Suprapubic skin (tissue), 4 donors: ENCODE measurements at places on chromosomes 11 and 22. TPM values are rescaled to one million over a fixed set of nuclear protein-coding genes. Genes with fewer than 3 reads are reported as not detected.
A peak's percentile ranks its signal among the peaks of the same experiment; 100 is the strongest.

- peaks cover 10% of the 10 kb centered on the region for H3K27me3 ChIP-seq
- no peaks in the 10 kb centered on the region for H3K36me3 ChIP-seq
- DNase-seq: no peak
- no peak overlapping the region for H3K27ac ChIP-seq
- H3K4me1 ChIP-seq: no peaks in the 10 kb centered on the region
- no peak overlapping the region for H3K4me3 ChIP-seq
Measured at GRCh38 chr11:67699521-67699920, 25.1 kb upstream of the ALDH3B2 start.

GRCh38 chr11:103714246-103714645 is 322.2 kb upstream of the DDI1 start:
- no peak overlapping the region for H3K4me3 ChIP-seq
- H3K27ac ChIP-seq: no peak overlapping the region
- no peak for DNase-seq
- H3K27me3 ChIP-seq: no peaks in the 10 kb centered on the region
- H3K4me1 ChIP-seq: no peaks in the 10 kb centered on the region

- no peaks in the 10 kb centered on the region for H3K27me3 ChIP-seq
- H3K27ac ChIP-seq: no peak overlapping the region
- H3K4me1 ChIP-seq: no peaks in the 10 kb centered on the region
Measured at GRCh38 chr22:27705408-27706080, 96.0 kb downstream of the MN1 start.

GRCh38 chr11:60282286-60282685 is 1.8 kb downstream of the MS4A4A start:
- H3K4me3 ChIP-seq: no peak overlapping the region
- H3K36me3 ChIP-seq: no peaks in the 10 kb centered on the region
- DNase-seq: no peak
- no peaks in the 10 kb centered on the region for H3K27me3 ChIP-seq

DNA sequence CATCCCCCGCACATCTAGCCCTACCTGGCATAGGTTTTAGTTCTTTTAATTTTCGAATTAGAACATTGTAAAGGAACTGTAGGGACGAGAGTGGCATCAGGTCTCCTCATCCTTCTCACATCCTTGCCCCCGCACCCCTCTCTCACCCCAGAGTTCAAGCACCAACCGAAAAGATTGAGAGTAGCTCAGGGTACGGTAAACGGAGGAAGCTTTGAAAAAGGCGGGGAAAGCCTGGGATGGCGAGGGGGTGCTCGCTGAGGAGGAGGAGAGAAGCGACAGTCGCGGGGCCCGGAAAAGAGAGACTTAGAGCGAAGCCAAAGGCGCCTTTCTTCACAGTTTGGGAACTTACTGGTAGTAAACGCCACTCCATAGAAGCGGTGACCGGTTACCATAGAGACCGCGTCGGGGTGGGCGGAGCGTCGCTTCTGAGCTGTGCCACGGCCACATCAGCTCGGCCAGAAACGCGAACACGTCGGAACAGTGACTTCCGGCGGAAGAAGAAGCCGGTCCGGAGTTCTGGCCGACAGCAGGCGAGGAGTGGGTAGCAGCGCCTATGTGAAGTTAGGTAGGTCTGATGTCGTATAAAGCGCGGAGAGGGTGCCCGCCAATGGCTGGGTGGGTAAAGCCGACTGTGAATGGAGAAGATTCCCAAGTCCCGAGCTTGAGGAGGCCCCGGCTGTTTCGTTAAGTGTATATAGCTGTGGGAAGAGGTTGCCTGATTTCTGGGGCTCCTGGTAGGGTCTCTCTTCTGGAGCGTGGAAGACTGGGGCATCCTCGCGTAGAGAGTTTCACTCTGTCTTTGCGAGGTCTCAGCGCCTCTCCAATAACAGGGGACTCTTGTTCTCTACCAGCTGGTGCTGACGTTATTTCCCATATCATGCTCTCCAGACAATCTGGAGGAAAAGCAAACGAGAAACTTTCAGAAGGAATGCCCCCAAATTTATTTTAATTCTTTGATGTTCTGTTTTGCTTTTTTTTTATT is at the start of the genes DCDC1 and DNAJC24:
Gene DCDC1 (minus strand): TSS at position 392 of the 982 bp plus-strand sequence. CDS start 41,459 bp downstream, outside the sequence.
Gene DNAJC24 (plus strand): TSS at position 513 of the 982 bp plus-strand sequence. CDS start 889 bp downstream, outside the sequence.
- DNase-seq: peak; percentile 94
- H3K27me3 ChIP-seq: no peaks in the 10 kb centered on the region
- H3K4me1 ChIP-seq: peaks cover 15% of the 10 kb centered on the region
- no peaks in the 10 kb centered on the region for H3K36me3 ChIP-seq
- peak within 1 kb of the TSS; percentile 79 for H3K27ac ChIP-seq

DNA sequence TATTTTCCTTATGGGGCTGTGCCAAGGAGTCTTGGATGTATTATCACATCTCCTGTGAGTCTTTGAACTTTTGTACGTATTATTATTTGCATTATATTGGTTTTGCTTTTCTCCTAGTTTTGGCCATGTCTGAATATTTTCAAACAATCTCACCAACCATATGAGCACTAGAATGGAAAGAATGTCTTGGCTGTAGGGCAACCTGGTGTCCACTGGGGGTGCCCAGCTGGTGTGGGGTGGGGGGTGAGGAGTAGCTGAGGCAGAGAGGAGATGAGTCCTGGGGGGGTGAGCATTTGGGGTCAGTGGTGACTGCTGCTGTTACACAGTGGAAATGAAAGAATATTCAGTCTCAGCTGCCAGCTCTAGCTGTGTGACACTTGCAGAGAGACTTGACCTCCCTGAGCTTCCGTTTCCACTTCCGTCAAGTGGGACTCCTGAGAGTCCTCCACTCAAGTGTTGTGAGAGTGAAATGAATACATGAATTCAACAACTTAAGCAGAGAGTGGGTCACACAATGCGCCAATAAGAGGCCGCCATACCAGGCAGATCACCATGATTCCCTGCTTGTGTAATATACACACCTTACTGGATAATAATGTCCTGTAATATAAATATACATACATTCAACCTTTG is 12.7 kb upstream of the PVALB start:
- no peak overlapping the region for H3K27ac ChIP-seq
- peaks cover 14% of the 10 kb centered on the region for H3K27me3 ChIP-seq
- H3K36me3 ChIP-seq: no peaks in the 10 kb centered on the region
- DNase-seq: no peak
- no peak overlapping the region for H3K4me3 ChIP-seq
- H3K4me1 ChIP-seq: no peaks in the 10 kb centered on the region

GRCh38 chr11:122345586-122345985 is 229.6 kb upstream of the BLID start:
- no peak overlapping the region for H3K4me3 ChIP-seq
- peaks cover 11% of the 10 kb centered on the region for H3K4me1 ChIP-seq
- H3K27me3 ChIP-seq: no peaks in the 10 kb centered on the region
- no peaks in the 10 kb centered on the region for H3K36me3 ChIP-seq
- peak overlapping the region; percentile 43 for H3K27ac ChIP-seq
- no peak for DNase-seq

GRCh38 chr11:7143908-7144307 is 55.1 kb downstream of the RBMXL2 start:
- no peaks in the 10 kb centered on the region for H3K36me3 ChIP-seq
- H3K27me3 ChIP-seq: no peaks in the 10 kb centered on the region
- no peaks in the 10 kb centered on the region for H3K4me1 ChIP-seq
- no peak overlapping the region for H3K27ac ChIP-seq
- DNase-seq: no peak

DNA sequence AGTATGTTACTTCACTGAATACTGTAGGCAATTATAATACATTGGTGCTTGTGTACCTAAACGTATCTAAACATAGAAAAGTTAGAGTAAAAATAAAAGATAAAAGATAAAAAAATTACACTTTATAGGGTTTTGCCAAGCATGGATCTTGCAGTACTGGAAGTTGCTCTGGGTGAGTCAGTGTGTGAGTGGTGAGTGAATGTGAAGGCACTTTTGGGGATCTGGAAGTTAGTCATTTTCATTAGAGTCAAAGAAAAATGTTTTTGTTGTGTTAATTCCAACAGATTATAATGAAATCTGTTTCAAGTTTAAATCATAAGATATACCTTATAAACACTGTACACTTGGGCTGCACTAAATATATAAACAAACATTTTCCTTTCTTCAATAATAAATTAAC is 3.3 kb downstream of the SLC22A25 start:
- no peak overlapping the region for H3K27ac ChIP-seq
- H3K36me3 ChIP-seq: no peaks in the 10 kb centered on the region
- no peaks in the 10 kb centered on the region for H3K4me1 ChIP-seq
- H3K4me3 ChIP-seq: no peak overlapping the region

DNA sequence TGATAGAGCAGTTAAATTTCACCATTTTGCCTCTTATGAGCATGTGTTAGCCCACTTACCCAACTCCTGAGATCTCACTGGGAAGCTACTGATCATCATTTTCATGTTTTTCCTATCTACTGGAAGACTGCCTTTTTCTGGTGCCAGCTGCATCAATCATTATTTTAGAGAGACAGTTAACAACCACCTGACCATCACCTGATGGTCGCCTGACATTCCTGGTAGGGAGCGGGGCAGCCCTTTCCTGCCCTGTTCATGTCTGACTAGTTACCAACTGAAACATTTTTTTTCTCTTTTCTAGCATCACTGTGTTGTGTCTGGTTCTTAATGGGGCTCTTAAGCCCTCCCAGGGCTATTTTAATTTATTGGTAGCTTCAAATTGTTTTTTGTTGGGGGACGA is 20.2 kb upstream of the PATL1 start:
- H3K27ac ChIP-seq: no peak overlapping the region
- DNase-seq: no peak
- H3K27me3 ChIP-seq: no peaks in the 10 kb centered on the region
- H3K36me3 ChIP-seq: no peaks in the 10 kb centered on the region
- no peaks in the 10 kb centered on the region for H3K4me1 ChIP-seq

DNA sequence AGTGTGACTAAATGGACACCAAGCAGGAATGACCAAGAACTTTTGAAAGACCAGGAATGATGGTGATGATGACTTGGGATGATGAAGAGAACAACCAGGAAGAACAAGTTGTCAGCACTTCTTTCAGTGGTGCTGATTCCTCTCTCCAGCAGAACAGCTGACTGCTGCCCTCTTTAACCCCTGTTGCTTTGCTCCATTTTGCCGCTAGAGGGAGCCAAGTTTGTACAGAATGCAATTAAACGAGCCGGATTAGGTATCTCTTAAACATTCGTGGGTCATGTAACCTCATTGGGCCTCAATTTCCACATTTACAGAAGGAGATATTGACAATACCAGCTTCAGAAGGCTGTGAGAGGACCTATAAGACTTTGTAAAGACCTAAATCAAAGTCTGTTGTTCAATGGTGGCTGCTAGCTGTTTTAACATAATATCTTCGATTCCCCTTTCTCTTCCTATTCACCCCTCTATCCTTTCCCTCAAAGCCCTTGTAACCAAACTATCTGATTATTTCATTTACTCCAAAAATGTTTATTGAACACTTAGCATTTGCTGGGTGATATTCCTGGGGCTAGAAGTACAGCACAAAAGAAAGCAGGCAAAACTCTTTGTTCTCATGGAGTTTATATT is 1.9 kb downstream of the OR4S1 start:
- no peaks in the 10 kb centered on the region for H3K27me3 ChIP-seq
- H3K36me3 ChIP-seq: no peaks in the 10 kb centered on the region
- H3K27ac ChIP-seq: no peak overlapping the region

- H3K4me1 ChIP-seq: peaks cover 4% of the 10 kb centered on the region
- H3K27ac ChIP-seq: no peak overlapping the region
- no peak overlapping the region for H3K4me3 ChIP-seq
- no peak for DNase-seq
- H3K27me3 ChIP-seq: no peaks in the 10 kb centered on the region
- no peaks in the 10 kb centered on the region for H3K36me3 ChIP-seq
Measured at GRCh38 chr11:103735497-103736032, 300.9 kb upstream of the DDI1 start.

DNA sequence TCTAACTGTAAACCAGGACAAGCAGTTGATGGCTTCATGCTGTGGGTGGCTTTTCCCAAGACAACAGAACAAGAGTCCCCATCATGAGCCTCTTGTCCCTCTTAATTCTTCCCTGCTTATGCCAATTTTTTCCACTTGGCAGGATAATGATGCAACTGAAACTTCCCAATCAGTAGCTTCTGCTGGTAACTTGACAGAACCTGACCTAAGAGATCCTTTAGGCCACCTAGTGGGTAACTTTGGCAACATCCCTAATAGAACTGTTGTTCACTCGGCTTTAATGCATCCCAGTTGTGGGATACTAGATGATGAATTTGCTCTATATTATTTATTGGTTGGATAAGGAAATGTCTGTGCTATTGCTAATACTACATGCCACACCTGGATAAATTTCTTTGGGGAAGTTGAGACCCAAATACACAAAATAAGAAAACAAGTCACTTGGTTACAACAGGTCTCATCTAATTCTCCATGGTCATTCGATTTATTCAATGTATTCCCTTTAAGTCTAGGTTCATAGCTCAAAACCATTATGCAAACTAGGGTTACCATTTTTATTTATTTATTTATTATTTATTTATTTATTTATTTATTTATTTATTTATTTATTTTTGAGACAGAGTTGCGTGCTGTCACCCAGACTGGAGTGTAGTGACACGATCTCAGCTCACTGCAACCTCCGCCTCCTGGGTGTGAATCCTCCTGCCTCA is 41.4 kb upstream of the NFAM1 start:
- H3K36me3 ChIP-seq: no peaks in the 10 kb centered on the region
- no peak overlapping the region for H3K4me3 ChIP-seq
- DNase-seq: no peak
- no peak overlapping the region for H3K27ac ChIP-seq
- no peaks in the 10 kb centered on the region for H3K27me3 ChIP-seq
- no peaks in the 10 kb centered on the region for H3K4me1 ChIP-seq

DNA sequence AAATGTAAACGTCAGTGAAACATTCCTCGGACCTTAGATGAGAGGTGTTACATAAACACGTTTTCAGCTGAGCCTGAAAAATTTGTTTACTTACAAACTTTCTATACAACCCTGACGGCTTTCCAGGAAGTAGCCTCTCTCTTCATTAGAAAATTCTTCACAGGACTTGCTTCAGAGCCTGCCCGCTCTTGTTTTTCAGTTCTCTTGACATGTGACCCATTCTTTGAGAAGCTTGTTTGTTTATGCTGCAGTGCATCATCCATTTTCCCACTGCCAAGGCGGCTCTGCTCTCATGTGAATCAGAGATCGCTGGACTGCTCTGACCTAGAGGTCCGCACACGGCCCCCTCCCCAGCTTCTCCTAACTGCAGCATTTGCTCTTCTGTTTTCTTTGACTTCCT is 47.9 kb upstream of the ARHGAP42 start:
- H3K27ac ChIP-seq: peak overlapping the region; percentile 40
- no peak overlapping the region for H3K4me3 ChIP-seq
- no peaks in the 10 kb centered on the region for H3K4me1 ChIP-seq
- H3K36me3 ChIP-seq: no peaks in the 10 kb centered on the region
- H3K27me3 ChIP-seq: no peaks in the 10 kb centered on the region

TMPRSS5 gene
- total RNA-seq: 2.3 TPM

PLAAT5 gene
- total RNA-seq: 1.8 TPM

RIMBP3C gene
- not detected for total RNA-seq

APOBEC3G gene
- total RNA-seq: 0.60 TPM

OR51I1 gene
- not detected for total RNA-seq
